NCI-H2107 (cell line): ENCODE measurements at places on chromosomes 11 and 22.

DNA sequence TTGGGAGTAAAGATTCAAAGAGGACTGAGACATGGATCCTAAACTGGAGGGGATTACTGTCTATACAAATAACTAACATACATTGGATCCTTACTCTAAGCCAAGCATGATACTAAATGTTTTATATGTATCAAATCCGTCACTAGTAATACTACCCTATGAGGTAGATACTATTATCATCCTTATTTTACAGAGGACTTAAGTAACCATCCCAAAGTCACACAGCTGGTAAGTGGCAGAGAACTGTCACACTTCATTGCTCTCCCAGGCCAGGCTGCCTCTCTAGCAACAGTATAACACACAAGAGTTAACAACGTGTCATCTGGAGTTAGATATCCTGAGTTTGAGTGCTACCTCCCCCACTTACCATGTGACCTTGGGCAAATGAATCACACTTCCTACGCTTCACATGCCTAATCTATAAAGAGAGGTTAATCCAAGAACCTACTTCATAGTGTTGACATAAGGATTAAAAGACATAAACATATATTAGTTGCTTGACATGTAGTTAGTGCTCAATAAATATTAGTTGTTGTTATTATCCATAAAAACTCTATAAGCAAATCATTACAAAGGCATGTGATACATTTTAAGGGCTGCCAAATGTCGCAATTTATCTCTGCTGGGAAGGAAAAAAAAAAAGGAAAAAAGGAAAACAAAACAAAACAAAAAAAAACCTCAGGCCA is 33.8 kb upstream of the SPON1 start:
- DNase-seq: no peak

- no peak for DNase-seq
Observed at GRCh38 chr11:34507156-34507555, 6.4 kb downstream of the ELF5 start.

DNA sequence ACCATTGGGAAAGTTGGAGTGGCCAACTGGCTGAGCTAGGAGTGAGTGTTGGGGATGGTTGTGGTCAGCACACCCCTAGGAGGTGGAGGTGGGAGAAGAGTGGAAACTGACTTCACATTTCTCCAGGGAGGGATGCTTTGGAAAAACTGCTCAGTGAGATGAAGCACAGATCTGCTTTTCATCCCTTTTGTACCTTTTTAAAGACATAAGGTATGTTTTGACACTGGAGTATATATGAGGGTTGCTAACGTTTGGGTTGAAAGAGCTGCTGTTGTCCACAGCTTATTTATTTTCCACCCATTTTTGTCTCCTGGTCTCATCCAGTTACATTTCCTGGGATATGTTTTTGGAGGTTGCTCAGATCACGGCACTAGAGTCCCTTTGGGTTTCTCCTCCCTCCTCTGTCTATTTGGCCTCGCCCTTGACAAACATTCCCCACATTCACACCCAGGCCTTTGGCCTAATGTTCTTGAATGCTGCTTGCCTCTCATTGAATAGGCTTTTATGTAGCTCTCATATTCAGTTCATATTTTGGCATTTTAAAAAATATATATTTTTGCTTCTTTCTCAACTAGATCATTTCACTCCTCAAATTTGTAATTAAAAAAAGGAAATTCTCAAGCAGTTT is 8.3 kb downstream of the SREBF2 start:
- DNase-seq: no peak

- DNase-seq: no peak
Observed at GRCh38 chr11:126162306-126163030, 49.0 kb downstream of the RPUSD4 start.

DNA sequence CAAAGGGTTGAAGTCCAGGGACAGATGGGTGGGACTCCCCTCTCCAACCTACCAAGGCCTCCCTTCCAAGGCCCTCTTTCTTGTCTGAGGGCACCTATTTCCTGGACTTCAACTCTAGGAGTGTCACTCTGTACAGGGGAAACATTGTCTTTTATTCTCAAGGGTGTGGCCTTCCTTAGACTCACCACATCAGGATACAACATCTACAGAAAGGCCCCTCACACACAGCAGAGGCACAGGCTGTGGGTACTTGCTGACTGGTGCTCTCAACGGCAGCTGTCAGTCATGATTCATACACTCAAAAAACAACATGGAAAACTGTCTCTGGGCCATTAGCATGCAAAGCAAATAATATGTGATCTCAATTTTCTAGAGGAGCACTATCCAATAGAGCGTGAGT is 78.0 kb downstream of the RCN1 start:
- DNase-seq: no peak
